Jurkat, Clone E6-1 (cell line): ENCODE measurements at places on chromosomes 3 and 15.
A peak's percentile ranks its signal among the peaks of the same experiment; 100 is the strongest.

GRCh38 chr3:49638445-49638844, 35.7 kb upstream of the APEH start:
- DNase-seq = no peak

DNA sequence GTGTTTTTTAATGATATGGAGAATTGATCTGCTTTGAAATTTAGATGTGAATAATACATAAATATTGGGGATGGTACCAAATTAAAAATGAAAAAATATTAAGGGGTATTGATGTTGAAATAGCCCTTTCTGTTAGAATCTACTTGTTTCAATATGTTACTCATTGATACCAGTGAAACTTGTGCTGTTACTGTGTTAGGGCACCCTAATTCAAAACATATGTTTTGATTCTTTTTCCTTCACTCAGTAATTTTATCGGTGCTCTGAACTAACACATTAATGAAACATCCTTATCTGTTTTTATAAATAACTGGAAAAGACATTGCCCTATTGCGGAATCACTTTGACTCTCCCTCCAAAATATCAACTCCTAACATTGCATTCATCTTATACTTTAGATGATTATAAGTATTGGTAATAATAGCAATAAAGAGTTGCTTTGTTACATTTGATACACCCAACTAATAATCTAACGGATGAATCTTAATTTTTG, 52.0 kb upstream of the CCNB2 start:
- DNase-seq = no peak

DNA sequence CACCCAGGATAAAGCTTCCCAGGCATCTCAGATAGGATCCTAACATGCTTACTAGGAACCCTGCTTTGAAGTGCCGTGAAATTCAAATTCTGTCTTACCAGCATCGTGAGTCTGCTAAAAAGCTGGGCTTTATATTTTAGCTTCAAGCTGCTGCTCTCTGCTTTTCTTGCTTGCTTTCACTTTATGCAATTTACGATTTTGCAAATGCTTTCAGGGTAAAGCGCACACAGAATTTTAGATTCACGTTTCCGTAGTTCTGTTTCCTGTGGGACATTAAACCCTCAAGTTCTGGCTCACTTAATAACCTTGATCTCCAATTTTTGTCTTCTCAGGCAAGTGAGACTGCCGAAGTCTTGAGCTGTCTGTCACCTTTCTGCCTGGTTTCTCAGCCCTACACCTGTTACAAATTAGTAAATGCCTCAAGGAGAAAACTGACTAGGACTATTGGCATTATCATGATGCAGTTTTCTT, 170.5 kb upstream of the TGFBR2 start:
- no peak for DNase-seq

DNA sequence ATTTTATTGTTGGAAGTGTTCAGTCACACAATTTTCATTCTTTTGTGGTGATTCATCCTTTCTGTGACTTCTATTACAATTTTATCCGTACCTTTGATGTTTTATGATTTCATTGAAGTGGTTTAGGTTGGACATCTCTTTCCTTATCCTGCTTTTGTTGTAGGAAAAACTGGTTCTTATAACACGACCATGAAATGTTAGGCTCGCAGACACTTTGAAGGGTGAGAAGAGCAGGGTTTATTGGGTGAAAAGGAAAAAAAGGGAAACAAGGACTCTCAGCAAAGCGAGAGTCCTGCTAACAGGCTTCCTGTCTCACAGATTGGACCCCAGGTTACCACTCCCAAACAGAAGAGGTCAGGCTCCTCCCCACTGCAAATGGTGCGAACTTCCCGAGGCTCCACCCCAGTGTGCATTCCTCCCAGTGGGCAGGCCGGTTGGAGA, 257.4 kb downstream of the STXBP5L start:
- DNase-seq = no peak

GRCh38 chr15:65400760-65401610, 21.8 kb downstream of the IGDCC4 start:
- DNase-seq = peak; percentile 55

- DNase-seq = no peak
These were observed 51.3 kb downstream of the TLNRD1 start for GRCh38 chr15:81052046-81052445.

DNA sequence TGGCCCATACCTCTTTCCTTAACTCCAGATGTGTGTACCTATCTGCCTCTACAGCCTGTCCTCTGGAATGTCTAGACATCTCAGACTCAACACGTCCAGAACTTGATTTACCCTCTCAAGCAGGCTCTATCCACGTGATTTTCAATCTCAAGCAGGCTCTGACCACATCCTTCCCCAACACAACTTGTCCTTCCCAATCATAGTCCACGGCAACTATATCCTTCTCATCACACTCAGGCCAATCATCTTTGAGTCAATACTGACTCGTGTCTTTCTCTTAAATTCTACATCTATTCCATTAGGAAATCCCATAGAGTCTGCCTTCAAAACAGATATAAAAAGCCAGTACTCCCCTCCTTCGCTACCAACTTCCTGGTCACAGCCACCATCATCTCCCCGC, 70.4 kb downstream of the FOXP1 start:
- no peak for DNase-seq

DNA sequence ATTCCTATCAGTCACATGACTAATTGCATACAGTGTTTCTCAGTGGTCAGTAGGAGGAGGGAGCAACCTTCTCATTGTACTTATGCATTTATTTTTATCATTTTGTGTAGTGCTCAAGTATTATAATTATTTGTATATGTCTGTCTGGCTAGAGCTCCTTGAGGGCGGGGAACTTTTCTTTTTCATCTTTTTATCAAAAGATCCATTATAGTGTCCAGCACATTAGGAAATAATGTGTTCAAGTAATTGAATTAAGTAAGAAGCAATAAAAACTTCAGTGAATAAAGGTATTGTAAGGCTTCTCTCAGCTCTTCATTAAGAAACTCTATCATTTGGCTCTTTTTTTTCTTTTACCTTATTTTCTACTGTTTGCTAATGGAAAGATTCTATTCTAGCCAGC, 18.8 kb downstream of the FGF7 start:
- no peak for DNase-seq

GRCh38 chr3:169002689-169003088, 660.8 kb downstream of the MECOM start:
- no peak for DNase-seq

- no peak for DNase-seq
These were observed 1.2 kb downstream of the TIGIT start for GRCh38 chr3:114294940-114295480.

DNA sequence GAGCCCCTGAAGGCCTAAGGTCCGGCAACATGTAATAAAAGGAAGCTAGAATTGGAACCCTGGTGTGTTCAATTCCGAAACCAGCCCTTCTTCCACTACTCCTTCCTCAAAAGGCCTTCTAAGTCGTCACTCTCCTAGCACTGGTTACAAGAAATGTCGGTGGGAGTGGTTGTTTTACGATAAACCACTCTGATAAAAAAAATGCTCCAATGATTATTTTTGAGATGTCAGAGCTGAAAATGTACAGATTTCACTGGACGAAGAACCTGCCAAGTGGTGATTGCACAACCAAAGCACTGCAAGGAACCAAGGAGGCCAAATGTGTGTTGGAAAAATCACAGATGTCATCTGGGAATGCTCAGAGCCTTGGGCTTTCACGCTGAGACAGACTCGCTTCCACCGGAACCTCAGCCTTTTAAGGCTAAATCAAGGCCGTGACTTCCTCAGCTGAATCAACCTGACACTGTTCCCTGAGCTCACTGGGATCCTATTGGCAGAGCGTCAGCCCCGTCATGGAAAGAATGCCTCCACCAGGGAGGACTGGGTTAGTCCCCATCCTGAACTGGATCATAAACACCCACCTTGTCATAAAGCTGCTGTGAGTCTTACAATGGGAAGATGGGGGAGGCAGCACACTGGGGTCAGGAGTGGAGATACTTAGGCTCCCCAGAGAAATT, 108.1 kb upstream of the THBS1 start:
- DNase-seq = no peak

DNA sequence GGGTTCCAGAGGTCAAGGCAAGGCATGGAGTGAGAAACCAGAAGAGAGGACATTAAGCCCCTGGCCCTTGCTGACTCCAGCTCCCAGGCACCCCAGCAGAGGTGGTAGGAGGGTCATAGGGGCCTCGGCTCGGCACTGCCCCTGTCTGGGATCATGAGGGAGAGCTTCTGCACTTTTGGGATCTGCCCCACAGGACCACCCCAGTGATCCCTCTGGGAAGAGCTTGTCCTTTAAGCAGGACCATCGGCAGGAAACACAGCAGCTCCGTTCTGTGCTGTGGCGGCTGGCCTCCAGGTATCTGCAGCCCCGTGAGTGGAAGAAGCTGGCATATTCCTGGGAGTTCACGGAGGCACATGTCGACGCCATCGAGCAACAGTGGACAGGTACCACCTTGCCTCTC, 35.5 kb downstream of the ANKDD1A start:
- DNase-seq = no peak

DNA sequence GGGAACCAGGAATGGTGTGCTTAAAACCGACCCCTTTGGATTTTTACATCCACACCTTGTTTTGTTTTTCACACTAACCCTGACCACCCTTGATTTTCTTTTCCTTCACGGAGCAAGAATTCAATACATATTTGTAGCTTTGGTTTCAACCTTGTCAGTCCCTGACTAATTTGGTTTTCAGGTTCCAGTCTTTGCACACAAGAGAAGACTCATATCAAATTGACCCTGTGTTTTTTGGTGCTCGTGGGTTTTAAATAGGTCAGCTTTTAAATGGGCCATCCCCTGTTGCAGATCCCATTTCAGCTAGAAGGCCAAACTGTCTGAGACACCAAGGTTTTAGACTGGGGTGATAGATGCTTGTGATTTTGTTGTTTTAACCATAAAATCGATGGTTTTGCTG, 26.4 kb downstream of the ANP32A start:
- DNase-seq = no peak

- no peak for DNase-seq
These were observed 82.0 kb downstream of the SV2B start for GRCh38 chr15:91182101-91182500.
